ENCODE measurements at places on chromosomes 2 and 18.
A peak's percentile ranks its signal among the peaks of the same experiment; 100 is the strongest.

DNA sequence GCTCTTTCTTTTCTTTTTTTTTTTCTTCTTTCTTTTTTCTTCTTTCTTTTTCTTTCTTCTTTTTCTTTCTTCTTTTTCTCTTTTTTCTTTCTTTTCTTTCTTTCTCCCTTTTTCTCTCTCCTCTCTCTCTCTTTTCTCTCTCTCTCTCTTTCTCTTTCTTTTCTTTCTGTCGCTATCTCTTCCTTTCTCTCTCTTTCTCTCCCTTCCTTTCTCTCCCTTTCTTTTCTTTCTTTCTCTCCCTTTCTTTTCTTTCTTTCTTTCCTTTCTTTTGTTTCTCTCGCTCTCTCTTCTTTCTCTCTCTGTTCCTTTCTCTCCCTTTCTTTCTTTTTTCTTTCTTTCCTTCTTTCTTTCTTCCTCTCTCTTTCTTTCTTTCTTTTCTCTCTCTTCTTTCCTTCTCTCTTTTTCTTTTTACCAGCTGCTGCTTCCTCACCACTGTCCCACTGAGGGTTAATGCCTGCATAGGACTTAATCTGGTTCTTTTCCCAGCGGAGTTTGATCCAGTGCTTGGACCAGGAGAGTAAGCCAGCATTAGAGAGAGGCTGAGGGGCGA lies 145.4 kb upstream of the SIX2 start:
- DNase-seq = no peak

DNA sequence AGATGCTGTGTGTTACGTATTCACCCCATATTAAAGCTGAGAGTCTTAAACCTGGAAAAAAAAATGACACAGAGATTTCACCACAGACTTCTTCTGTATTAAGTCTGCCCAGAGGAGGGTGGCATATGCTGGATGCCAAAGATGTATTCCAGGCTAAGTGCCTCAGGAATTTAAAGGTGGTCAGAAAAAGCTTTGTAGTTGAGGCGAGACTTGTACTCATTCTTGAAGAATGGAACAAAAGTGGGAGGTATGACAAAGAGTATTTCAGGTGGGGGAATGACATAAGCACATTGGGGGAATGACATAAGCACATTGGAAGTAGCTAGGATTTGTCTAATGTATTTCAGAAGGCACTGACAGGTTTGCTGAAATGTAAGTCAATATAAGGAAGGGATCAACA lies 98.6 kb downstream of the BABAM2 start:
- no peak for DNase-seq

DNA sequence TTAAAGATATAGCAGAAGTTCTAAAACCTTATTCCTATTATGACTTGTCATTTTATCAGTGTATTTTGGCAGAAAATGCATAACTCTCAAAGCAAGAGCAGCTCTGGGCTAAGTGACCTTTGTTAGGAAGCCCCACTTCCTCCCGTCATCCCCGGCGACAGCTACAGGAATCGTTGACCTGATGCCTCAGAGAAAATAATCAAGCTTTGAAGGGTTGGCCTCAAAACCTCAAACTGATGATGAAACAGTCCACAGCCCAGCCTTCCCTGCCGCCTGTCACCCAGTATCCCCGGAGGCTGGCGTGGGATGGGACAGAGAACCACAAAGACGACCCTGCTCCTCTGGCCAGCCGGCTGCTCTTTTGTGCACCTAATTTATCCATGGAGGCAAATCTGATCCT lies 65.3 kb downstream of the KCNF1 start:
- DNase-seq = no peak

DNA sequence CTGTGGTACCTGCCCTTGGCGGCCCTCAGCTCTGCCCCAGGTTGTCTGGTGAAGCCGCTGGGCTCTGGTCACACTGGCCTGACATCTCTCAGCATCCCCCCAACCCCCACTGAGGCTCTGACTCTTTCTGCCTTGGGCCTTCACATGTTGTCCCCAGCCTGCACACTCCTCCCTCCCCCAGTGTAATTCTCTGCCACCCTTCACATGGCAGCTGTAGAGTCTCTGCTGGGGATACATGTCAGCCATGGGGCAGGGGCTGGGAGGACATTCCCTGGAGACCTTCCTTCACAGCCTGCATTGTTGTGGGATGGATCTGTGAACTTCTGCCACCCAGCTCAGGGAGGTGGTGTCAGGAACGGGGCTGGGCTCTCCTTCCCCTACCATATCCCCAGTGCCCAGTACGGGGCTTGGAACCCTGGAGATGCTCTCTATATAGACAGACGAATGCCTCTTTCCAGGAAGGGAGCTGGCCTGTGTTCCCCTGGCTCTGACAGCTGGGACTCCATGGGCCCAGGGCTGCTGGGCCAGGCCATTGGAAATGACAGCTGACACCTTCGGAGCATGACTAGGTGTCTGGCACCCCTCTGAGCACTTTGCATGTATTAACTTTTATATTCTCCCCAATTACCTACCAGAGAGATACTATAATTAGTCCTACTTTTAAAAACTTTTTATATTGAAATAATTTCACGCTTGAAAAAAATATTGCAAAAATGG lies 151.5 kb downstream of the INHBB start:
- no peak for DNase-seq

- DNase-seq = no peak
Observed at GRCh38 chr2:224556381-224556780, 28.8 kb downstream of the CUL3 start.

DNA sequence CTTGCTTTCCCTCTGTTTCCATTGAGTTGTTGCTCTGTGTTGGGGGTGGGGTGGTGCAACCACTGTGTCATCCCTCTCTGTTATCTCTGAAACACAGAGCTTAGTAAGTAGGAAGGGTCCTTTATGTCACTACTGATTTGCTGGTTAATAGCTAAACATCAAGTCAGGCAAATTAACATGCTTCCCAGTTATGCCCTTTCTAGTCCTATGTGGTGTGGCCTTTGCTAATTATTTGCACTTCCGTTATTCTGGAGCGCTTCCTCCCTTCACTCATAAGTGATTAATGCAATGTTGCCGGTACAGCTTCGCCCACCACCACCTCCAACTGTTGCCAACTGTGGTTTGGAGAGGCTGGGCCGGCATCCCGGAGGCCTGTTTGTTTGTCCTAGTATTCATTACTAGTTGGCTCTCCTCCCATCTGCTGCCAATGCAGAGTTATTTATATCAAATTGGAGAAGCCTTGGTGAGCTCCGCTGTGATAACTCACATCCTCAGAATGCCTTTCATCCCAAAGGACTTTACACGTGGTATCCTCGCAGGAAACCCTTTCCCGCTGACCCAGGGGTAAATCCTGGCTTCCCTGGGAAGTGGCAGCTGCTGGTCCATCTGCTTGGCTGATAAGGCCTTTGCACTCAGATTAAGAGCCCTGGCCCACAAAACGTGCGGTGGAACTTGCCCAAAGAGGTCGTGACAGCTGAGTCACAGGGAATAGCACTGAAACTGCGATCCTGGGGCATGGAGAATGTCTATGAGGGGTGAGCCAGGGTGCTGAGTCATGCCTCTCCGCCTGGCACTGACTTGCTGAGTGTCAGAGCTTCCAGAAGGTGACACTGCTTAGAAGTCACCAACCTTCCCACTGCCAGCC lies 72.0 kb upstream of the ZCCHC2 start:
- no peak for DNase-seq

- no peak for DNase-seq
Observed at GRCh38 chr2:159516241-159516758, 100.0 kb downstream of the BAZ2B start.

GRCh38 chr2:237539681-237540080 lies 26.7 kb upstream of the PRLH start:
- DNase-seq = no peak

GRCh38 chr2:74253971-74254310 lies 55.5 kb downstream of the MTHFD2 start:
- DNase-seq = no peak

DNA sequence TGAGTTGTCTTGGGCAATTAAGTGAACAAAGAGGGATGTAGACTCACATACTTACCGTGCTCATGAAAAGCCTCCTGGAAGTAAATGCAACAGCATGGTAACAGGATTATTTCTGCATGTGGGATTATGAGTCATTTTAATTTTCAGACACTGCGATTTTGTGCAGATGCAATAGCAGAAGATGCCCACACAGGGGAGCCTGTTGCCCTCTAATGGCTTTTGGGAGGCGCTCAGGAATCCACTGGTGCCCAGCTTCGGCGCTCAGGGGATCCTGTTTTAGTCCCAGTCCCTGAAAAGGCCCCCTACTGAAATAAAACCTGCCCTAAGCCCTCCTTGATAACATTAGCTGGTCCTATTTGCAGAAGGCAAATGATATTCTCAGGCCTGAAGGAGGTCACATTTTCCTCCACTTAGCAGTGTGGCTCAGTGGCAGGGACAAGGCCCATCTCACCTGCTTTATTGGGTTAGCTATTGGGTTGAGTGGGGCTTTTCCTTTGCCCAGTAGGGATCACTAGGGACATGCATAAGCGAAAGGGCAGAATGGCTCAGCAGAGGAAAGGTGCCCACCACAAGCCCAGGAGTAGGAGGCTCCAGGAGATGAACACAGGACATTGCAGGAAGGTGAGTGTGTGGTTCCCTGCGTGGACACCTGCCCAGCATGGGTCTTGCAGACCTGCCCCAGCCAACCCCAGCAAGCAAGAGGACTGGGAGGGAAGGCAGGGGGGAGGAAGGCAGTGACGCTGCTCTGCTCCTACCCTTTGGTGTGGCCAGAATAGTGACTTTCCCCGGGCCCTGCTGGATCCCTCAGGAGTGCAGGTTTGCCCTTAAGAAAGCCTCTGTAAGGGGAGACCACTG lies 26.5 kb upstream of the KCNS3 start:
- peak; percentile 73 for DNase-seq

GRCh38 chr18:33459612-33460011 lies 19.1 kb upstream of the CCDC178 start:
- DNase-seq = no peak

DNA sequence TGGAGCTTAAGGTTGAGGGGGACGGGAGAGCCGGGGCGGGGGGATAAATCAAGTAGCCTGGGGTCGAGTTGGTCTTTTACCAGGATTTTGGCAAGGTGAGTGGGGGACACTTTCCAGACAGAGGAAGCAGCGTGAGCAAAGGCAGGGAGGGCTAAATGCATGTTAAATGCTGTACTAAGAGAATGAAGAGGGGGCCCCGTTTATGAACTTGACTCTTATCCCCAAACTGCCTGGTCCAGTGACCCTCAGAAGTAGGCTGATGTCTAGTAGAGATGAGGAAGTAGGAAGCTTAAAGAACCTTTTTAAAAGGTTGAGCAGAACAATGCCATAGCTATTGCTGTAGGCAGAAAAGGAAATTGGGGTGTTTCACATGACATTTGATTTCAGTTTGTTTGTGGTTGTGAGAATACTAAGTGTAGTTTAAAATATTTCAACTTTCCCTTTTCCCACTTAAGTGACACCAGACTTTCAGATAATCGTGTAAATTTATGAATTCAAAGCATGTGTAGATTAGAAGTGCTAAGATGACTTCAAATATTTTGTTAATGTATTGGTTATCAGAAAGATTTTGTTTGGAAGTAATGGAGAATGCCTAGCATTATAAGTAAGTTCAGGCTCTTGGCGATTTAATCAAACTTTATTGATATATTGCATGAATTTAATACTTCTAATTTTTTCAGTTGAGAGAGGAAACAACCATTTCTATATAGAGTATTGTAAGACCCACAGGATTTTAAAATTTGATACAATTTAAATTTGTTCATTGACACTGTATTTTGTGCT lies 1.8 kb downstream of the REL start:
- DNase-seq = no peak

GRCh38 chr2:121599963-121600651 lies 49.2 kb downstream of the CLASP1 start:
- DNase-seq = no peak

GRCh38 chr18:76456018-76456750 lies 38.9 kb downstream of the ZNF516 start:
- no peak for DNase-seq

- no peak for DNase-seq
Observed at GRCh38 chr2:109295070-109295780, 166.2 kb downstream of the SH3RF3 start.

GRCh38 chr2:238851761-238852160 lies 3.9 kb downstream of the TWIST2 start:
- no peak for DNase-seq

DNA sequence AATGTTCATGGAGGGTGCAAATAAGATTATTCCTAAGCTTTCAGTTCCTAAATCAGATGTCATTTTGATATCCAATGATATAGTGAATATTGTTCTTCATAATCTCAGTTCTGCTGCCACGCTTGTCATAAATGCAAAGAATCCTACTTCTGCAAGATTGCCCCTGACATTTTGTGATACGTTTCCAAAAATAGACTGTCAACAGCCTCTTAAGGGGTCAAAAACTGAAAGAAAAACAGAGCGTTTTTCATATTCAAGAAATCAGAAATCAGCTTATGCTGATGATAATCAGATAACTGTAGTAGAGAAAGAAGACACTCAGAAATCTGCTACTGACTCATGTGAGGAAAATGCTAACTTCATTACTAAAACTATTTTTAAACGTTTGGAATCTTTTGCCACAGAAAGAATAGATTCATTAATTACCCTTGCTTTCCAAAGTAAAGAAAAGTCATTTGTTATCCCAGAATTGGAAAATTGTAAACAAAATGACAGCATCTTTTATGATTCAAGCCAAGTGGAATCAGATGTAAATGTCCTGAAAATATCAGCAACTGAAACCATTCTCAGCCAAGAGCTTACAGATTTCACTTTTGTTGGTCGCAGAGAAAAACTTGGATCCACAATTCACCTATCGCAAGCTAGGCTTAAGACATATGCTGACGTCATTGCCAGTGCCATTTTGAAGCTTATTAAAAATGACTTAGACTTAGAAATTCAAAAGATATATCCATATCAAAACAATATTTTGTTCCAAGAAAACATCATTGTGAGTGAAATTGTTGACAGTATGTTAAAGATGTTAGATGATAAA lies 55.1 kb downstream of the FSIP2 start:
- DNase-seq = no peak

- DNase-seq = no peak
Observed at GRCh38 chr18:74589811-74590210, 7.9 kb upstream of the ZNF407 start.

GRCh38 chr2:220528180-220528675 lies 900.8 kb downstream of the SLC4A3 start:
- DNase-seq = no peak

GRCh38 chr18:77851802-77852201 lies 602.2 kb downstream of the GALR1 start:
- no peak for DNase-seq

- DNase-seq = no peak
Observed at GRCh38 chr2:573805-574392, 103.3 kb downstream of the TMEM18 start.

DNA sequence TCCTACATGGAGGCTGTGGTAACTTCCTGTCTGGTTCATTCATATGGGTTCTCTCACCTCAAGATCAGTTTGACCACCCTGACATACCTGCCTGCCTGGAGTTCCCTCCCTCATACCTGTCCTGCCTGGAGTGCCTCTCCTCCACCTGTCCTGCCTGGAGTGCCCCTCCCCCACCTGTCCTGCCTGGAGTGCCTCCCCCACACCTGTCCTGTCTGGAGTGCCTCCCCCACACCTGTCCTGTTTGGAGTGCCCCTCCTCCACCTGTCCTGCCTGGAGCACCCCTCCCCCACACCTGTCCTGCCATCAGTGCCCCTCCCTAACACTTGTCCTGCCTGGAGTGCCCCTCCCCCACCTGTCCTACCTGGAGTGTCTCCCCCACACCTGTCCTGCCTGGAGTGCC lies 461.9 kb downstream of the PTPRM start:
- no peak for DNase-seq
